ENCODE measurements at places on chromosomes 3 and 15. TPM values are rescaled to one million over a fixed set of nuclear protein-coding genes. Genes with fewer than 3 reads are reported as not detected.

Gene STX19
- total RNA-seq: not detected

Gene TLR9
- total RNA-seq: not detected

Gene WDR72
- not detected for total RNA-seq

Gene ZNF385D
- total RNA-seq: 1.5 TPM
